ENCODE measurements at places on chromosomes 11 and 22. TPM values are rescaled to one million over a fixed set of nuclear protein-coding genes. Genes with fewer than 3 reads are reported as not detected.
A peak's percentile ranks its signal among the peaks of the same experiment; 100 is the strongest.

The PHOX2A gene
- polyA plus RNA-seq, result not detected

The LGR4 gene
- polyA plus RNA-seq, result 22.7 TPM

The B3GAT1 gene
- polyA plus RNA-seq, result 0.82 TPM

The TRIM48 gene
- not detected for polyA plus RNA-seq

GRCh38 chr11:61727401-61727811, 25.0 kb upstream of the MYRF start:
- no peak overlapping the region for H3K4me3 ChIP-seq
- no peak for DNase-seq
- H3K27me3 ChIP-seq, result no peaks in the 10 kb centered on the region
- H3K4me1 ChIP-seq, result no peaks in the 10 kb centered on the region

GRCh38 chr11:108144615-108145014, 23.2 kb downstream of the ACAT1 start:
- H3K27me3 ChIP-seq, result no peaks in the 10 kb centered on the region
- H3K4me1 ChIP-seq, result peaks cover 5% of the 10 kb centered on the region
- no peak overlapping the region for H3K4me3 ChIP-seq
- H3K27ac ChIP-seq, result no peak overlapping the region
- no peak for DNase-seq
- peaks cover 45% of the 10 kb centered on the region for H3K36me3 ChIP-seq

DNA sequence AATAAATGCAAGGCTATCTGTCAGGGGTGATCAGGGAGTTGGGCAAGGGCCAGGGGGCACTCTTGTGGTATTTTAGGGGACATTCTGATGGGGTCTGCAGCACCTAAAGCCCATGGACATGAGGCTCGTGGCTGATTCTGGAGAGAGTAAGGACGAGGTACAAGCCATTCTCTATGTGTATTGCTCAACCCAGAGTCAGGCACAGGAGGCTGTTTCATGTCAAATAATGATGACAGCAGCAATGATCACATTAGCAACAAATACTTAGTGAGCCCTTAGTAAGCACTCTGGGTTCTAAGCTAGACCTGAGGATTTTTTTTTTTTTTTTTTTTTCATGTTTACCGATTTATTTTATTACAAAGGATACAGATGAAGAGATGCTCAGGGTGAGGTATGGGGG, 83.5 kb upstream of the THY1 start:
- no peak overlapping the region for H3K4me3 ChIP-seq
- H3K4me1 ChIP-seq, result no peaks in the 10 kb centered on the region
- no peak overlapping the region for H3K27ac ChIP-seq
- H3K27me3 ChIP-seq, result no peaks in the 10 kb centered on the region
- H3K36me3 ChIP-seq, result no peaks in the 10 kb centered on the region

DNA sequence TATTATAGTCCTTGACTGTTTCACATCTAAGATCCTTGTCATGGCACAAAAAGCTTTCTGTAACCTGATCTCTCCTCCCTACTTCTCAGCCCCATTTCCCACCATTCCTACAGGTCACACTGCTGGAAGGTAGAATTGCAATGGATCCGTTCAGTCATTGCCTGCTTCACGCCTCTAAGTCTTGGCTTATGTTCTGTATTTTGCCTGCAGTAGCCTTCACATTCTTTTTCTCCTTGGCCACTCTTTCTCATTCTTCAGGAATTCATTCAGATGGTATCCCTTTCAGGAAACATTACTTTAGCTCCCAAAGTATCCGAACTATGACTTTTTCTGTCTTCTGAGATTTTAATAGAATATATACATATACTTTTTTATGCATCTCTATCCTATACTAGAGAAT, 731.5 kb downstream of the NTM start:
- H3K36me3 ChIP-seq, result no peaks in the 10 kb centered on the region
- no peaks in the 10 kb centered on the region for H3K27me3 ChIP-seq
- H3K27ac ChIP-seq, result no peak overlapping the region
- no peaks in the 10 kb centered on the region for H3K4me1 ChIP-seq
- peak; percentile 46 for DNase-seq
- H3K4me3 ChIP-seq, result no peak overlapping the region

DNA sequence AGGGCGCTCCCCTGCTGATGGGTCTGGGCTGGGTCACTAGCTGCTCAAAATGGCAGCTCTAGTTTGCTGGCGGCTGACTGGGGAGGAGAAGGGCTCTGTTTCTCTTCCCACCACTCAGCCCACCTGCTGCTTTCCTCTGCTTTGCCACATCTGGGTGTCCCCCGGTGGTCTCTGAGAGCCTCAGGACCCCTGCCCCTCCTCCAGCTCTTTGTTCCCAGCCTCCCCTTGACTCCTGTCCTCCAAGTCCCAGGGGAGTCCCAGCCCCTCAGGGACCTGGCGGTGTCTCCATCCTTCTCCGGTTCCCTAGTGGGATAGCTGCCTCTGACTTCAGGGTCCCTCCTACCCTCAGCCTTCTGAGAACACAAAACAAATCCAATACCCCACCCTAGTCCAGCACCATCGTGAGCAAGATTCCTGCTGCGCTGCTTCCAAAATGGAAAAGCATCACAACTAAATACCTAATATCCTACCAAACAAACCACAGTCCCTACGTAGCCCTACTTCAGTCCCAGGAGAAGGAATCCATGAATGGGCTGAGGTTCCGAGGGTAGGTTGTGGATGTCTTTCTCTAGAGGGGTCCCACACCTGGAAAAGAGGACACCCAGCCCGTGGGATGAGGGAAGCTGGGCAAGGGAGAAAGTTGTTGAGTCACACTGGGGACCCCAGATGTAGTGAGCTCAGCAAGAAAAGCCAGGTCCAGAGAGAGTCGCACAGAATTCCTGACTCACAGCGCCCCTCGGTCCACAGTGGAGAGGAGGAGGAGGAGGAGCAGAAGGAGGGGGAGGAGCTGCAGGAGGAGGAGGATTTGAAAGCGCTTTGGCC, 45.0 kb upstream of the NNMT start:
- H3K36me3 ChIP-seq, result peaks cover 27% of the 10 kb centered on the region
- H3K27me3 ChIP-seq, result no peaks in the 10 kb centered on the region
- no peaks in the 10 kb centered on the region for H3K4me1 ChIP-seq

GRCh38 chr11:115566180-115566764, 62.1 kb upstream of the CADM1 start:
- H3K4me3 ChIP-seq, result no peak overlapping the region
- no peak for DNase-seq
- H3K27ac ChIP-seq, result no peak overlapping the region
- no peaks in the 10 kb centered on the region for H3K4me1 ChIP-seq

DNA sequence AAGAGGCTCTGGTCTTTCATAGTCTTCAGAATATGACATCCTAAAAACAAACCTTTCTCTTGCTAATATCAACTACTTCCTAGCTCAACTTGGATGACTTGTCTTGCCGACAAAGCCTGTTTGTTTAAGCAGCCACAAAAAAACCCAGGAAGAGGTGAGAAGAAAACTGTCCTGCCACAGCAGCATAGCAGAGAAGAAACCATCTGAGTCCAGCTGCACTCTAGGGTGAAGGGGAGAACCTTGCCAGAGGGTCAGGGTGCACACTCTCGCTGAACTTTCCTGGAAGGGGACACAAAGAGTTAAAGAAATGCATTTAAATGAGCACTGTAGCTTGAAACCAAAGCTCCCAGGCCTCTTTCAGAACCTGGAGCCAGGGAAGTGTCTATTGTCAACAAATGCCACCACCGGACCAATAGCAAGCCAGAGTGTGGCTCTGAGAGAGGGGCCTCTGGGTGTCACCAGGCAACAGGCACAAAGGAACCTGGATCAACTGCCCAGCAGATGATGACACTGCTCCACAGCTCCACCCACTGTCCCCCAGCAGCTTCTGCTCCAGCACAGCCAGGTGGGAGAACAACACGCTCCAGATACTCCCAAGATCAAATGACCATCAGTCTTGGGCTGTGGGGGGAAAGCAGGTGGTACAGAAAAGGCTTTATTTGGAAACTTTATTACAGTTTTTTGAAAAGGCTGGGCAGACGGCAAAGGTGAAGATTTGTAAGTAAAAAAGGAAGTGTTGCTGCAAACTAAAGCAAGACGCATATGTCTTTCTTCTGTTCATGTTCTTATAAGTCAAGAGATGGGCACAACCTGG, 105.7 kb downstream of the RASSF10 start:
- no peaks in the 10 kb centered on the region for H3K36me3 ChIP-seq
- no peak overlapping the region for H3K4me3 ChIP-seq
- no peaks in the 10 kb centered on the region for H3K27me3 ChIP-seq
- no peak overlapping the region for H3K27ac ChIP-seq
- DNase-seq, result peak; percentile 95
- peaks cover 3% of the 10 kb centered on the region for H3K4me1 ChIP-seq

- H3K4me1 ChIP-seq, result no peaks in the 10 kb centered on the region
- no peak for DNase-seq
- no peaks in the 10 kb centered on the region for H3K27me3 ChIP-seq
- no peaks in the 10 kb centered on the region for H3K36me3 ChIP-seq
- no peak overlapping the region for H3K4me3 ChIP-seq
These were observed 11.8 kb downstream of the RFPL1 start for GRCh38 chr22:29450222-29450621.

DNA sequence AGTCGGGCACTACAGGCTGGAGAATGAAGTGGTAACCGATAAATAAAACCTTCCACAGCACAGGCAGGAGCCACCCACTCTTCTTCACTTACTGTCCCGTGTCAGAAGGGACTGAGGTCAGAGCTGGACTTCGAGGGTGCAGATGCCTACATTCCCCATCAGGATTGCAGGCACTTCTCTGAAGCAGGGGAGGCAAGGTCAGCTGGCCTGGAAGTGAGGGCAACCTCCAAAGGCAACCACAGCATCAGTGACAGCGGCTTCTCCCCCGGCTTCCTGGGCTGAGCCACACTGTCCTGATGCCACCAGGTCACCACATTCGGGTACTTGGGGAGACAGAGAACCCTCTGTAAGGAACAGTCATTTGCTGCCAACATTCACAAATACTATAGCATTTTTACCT, 22.7 kb downstream of the TCIRG1 start:
- DNase-seq, result no peak
- peaks cover 43% of the 10 kb centered on the region for H3K36me3 ChIP-seq
- H3K4me3 ChIP-seq, result no peak overlapping the region
- H3K27ac ChIP-seq, result no peak overlapping the region

DNA sequence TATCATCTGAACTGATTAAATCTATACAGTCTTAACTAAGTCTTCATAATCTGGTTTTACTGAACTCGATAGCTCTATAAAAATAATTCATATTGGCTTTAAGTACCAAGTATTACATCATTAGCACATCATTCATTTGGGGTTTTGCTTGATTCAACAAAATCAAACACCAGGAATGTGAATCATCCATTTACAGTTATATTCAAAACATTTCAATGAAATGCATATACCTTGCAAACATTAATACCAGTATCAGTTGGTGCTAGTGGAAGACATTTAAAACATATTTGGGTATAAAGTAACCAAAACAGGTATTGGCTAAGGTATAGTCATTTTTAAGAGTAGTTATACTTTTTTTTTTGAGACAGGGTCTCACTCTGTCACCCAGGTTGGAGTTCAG, 12.2 kb upstream of the CCDC89 start:
- no peaks in the 10 kb centered on the region for H3K36me3 ChIP-seq
- no peaks in the 10 kb centered on the region for H3K27me3 ChIP-seq
- H3K4me1 ChIP-seq, result no peaks in the 10 kb centered on the region
- no peak overlapping the region for H3K27ac ChIP-seq

DNA sequence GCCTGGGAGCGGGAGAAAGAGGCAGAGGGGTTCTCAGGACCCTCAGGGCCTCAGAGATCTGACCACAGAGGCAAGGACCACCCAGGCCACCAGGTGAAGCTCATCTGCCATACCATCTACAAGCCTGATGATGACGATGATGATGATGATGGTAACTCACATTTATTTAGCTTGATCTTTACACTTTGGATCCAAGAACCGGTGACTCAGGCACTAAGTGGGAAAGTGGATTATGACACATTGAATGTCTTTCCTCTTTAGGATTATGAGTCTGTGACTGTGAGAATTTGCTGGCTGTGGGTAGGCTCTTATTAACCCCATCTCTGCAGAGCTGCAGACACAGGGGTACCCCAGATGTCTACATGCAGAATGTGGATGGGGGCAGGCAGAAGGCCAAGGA, 110.3 kb downstream of the DSCAML1 start:
- H3K36me3 ChIP-seq, result no peaks in the 10 kb centered on the region
- no peaks in the 10 kb centered on the region for H3K27me3 ChIP-seq
- no peak overlapping the region for H3K4me3 ChIP-seq
- no peaks in the 10 kb centered on the region for H3K4me1 ChIP-seq
- DNase-seq, result no peak

GRCh38 chr11:94638301-94638901, 71.2 kb downstream of the PIWIL4 start:
- H3K27me3 ChIP-seq, result no peaks in the 10 kb centered on the region
- peak overlapping the region; percentile 38 for H3K27ac ChIP-seq
- H3K4me1 ChIP-seq, result peaks cover 8% of the 10 kb centered on the region
- DNase-seq, result no peak
- no peak overlapping the region for H3K4me3 ChIP-seq
- no peaks in the 10 kb centered on the region for H3K36me3 ChIP-seq
